ENCODE measurements at places on chromosomes 12 and 14.

DNA sequence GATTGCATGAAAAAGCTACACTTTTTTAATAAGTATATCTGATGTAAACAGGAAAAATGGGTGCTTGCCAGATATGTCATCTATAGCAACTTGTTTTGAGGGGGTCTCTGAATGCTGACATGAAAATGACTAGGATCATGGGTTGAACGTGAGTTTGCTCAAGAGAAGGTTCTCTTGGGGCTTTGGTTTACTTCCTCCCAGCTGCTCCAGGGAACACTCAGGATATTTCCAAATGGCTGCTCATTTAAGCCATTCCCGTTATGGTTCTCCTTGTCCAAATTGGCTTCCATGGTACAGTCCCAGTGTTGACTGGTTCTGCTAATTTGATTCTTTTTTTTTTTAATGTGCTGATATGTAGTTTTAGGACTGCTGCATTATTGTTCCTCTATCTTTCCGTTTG, 118.3 kb downstream of the ETV6 start:
- no peak for DNase-seq

GRCh38 chr12:2054091-2055018, 1.6 kb downstream of the CACNA1C start:
- no peak for DNase-seq

- no peak for DNase-seq
Measured at GRCh38 chr14:105126126-105126980, 42.2 kb downstream of the JAG2 start.

GRCh38 chr14:78425330-78425729, 255.2 kb downstream of the NRXN3 start:
- no peak for DNase-seq
